ENCODE measurements at places on chromosomes 3 and 15. TPM values are rescaled to one million over a fixed set of nuclear protein-coding genes. Genes with fewer than 3 reads are reported as not detected.

Gene IL5RA
- total RNA-seq, result not detected

Gene TLR9
- not detected for total RNA-seq

Gene CFAP100
- total RNA-seq, result not detected

Gene LIPC
- total RNA-seq, result not detected

Gene CCDC54
- total RNA-seq, result not detected

Gene NANOGP8
- total RNA-seq, result not detected

Gene MESP2
- total RNA-seq, result 0.50 TPM

Gene SLC35A5
- total RNA-seq, result 16.6 TPM

Gene SLCO2A1
- total RNA-seq, result 0.38 TPM

Gene ESYT3
- total RNA-seq, result 0.79 TPM

Gene SLC27A2
- total RNA-seq, result 38.5 TPM

Gene CAND2
- total RNA-seq, result 0.27 TPM

Gene SPSB4
- total RNA-seq, result 0.25 TPM

Gene PPIB
- 762 TPM for total RNA-seq

Gene TRPM1
- total RNA-seq, result not detected

Gene TEX55
- not detected for total RNA-seq

Gene ROPN1
- total RNA-seq, result not detected

Gene ADIPOQ
- total RNA-seq, result not detected

Gene CORO2B
- total RNA-seq, result 2.9 TPM

Gene AQR
- 39.6 TPM for total RNA-seq

Gene TGM5
- total RNA-seq, result not detected

Gene ZNF860
- 1.4 TPM for total RNA-seq

Gene EFL1
- 27.4 TPM for total RNA-seq

Gene UROC1
- total RNA-seq, result not detected

Gene HSPBAP1
- 5.2 TPM for total RNA-seq

Gene AP3B2
- total RNA-seq, result 0.77 TPM

Gene TERC
- total RNA-seq, result not detected

Gene CA12
- 203 TPM for total RNA-seq

Gene DUOX1
- not detected for total RNA-seq

Gene MCTP2
- not detected for total RNA-seq

Gene ATP13A5
- not detected for total RNA-seq

Gene GREM1
- total RNA-seq, result 5.9 TPM

Gene TPRG1
- 0.16 TPM for total RNA-seq
